Stimulated activated CD4-positive, alpha-beta T cell treated with anti-CD3 and anti-CD28 coated beads, TNF-alpha, amount 100 ng/mL, for 48 hours (primary cell): ENCODE measurements at places on chromosomes 3 and 15.

- DNase-seq, result no peak
These were observed 2.9 kb downstream of the ESYT3 start for GRCh38 chr3:138437281-138437680.

- no peak for DNase-seq
These were observed 176.5 kb upstream of the LYSMD4 start for GRCh38 chr15:99909592-99910295.

DNA sequence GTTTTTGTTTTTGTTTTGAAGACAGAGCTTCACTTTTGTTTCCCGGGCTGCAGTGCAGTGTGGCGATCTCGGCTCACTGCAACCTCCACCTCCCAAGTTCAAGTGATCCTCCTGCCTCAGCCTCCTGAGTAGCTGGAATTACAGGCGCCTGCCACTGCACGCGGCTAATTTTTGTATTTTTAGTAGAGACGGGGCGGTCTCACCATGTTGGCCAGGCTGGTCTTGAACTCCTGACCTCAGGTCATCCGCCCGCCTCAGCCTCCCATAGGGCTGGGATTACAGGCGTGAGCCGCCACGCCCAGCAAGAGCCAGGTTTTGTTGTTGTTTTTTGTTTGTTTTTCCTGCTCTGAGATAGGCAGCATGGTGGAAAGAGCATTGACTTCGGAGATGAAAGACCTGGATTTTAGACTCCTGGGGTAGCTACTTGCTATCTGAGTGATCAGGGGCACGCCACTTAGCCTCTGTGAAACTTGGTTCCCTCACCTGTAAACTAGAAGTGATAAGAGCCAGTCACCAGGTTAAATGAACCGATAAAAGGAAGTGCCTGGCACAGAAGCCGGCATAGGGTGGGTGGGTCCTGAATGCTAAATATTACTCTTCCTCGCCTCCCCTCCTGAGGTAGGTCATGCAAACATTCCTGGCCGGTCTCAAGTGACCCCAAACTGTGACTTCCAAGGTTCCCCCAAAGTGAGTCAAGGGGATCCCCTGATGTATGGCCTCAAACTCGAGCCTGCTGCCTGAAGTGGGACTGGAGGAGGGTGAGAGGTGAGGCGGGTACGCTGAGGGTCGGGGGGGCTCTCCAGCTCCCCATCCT is 62.9 kb upstream of the MCF2L2 start:
- DNase-seq, result no peak

DNA sequence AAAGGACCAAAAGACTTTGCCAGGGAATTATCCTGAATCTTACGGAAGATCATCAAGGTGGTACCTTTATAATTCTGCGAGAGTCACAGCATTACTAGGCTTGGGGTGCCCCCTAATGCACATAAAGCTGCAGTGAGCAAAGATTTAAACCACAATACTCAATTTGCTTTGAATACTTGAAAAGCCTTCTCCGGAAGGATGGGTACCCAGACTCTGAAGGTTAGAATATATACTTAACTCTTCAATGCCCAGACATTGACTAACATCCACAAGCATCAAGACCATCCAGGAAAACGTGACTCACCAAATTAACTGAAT is 117.8 kb upstream of the KCNH8 start:
- no peak for DNase-seq

- DNase-seq, result no peak
These were observed 40.8 kb downstream of the RHCG start for GRCh38 chr15:89455535-89455934.

DNA sequence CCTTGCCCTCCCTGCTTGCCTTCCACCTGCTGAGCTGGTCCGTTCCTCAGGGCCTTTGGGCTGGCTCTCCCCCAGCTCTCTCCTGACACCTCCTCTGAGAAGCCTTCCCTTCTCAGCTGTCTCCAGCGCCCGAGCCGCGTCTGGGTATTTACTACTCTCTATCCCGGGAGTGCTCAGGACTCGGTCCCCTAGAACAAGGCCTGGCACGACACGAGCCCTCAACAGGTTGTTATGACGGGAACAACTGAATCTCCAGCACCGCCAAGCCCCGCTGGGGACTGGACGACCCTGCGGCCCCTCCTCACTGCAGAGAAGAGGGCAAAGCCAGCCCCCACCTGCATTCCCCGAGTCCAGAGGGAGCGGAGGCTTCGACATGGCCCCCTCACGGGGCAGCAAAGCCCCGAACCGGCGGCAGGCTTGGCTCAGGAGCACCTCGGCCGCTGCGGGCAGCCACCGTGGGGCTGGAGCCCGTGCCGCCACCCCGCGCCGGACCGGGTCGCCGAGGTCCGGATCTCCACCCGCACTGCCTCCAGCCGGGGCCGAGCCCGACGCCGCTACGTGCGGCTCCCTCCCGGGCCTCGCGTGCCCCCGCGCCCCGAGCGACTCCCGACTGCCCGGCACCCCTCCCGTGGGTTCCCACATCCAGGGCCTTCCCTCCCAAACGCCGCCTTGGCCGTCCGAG is 792 bp downstream of the TPRA1 start:
- DNase-seq, result no peak

GRCh38 chr3:59300733-59301132 is 250.9 kb upstream of the CFAP20DC start:
- DNase-seq, result no peak

DNA sequence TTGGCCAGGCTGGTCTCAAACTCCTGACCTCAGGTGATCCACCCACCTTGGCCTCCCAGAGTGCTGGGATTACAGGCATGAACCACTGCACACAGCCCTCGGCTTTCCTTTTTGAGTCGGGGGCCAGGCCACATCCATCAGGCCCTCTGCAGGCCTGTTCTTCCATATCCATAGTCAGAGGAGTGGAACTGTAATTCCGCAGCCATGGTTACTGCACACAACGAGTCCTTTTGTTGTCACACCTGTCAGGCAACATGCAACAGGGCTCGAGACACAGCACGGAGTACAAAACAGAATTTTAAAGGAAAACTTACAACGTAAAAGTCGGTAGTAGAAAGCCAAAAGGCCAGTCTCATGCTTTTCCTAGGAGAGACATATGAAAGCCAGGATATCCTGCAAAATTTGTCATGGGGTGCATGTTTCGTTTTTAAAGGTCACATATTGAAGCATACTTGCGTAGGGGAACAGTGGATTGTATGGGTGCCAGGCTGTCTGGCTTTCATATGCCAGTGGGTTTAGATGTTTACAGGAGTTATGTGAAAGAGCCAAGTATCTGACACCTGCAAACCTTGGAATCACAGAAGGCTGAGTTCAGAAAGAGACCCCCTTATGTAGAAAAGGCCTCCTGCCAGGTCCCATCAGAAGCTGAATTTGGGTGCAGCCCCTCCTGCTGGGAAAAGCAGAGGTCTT is 63.2 kb upstream of the LPP start:
- no peak for DNase-seq

DNA sequence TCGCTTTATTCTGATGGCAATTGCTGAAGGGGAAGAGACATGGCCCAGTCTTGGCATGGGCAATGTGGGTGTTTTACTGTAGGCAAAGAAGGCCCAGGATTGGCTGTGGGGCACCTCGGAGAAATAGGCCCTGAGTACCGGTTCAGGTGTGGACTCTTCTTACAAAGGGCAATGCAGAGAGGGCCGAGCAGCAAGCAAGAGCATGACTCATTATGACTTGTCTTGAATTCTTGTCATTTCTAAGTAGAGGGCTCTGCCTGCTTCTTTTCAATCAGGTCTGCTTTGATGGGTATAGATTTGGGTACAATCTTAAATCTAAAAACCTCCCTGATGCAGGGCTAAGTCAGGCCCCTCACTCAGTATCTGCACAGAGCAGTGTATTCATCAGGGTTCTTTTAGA is 14.8 kb upstream of the BUB1B start:
- DNase-seq, result no peak

DNA sequence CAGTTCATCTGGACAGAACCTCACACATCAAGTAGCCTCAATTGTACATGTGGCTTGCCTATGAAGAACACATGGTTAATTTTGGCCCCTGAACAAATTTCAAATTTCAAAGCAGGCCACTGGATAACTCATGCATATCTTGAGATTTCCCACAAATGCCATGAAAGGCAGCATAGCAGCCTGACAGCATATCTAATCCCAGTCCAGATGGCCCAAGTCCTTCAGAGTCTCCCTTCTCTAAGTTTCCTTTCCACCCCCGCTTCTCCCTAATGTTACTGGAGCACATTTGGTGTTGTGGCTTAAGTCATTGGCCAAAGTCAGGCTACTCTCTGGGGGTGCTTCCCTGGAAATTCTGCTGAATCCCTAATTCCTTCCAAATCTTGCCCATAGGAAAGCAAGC is 53.8 kb upstream of the COL6A6 start:
- DNase-seq, result no peak

- DNase-seq, result no peak
These were observed 47.8 kb upstream of the CTSH start for GRCh38 chr15:78992416-78993256.

- no peak for DNase-seq
These were observed 3.3 kb downstream of the CRYBG3 start for GRCh38 chr3:97825101-97825500.

GRCh38 chr15:58926823-58927222 is 6.7 kb downstream of the SLTM start:
- DNase-seq, result no peak

- no peak for DNase-seq
These were observed 13.2 kb upstream of the CNTN6 start for GRCh38 chr3:1079662-1080061.

DNA sequence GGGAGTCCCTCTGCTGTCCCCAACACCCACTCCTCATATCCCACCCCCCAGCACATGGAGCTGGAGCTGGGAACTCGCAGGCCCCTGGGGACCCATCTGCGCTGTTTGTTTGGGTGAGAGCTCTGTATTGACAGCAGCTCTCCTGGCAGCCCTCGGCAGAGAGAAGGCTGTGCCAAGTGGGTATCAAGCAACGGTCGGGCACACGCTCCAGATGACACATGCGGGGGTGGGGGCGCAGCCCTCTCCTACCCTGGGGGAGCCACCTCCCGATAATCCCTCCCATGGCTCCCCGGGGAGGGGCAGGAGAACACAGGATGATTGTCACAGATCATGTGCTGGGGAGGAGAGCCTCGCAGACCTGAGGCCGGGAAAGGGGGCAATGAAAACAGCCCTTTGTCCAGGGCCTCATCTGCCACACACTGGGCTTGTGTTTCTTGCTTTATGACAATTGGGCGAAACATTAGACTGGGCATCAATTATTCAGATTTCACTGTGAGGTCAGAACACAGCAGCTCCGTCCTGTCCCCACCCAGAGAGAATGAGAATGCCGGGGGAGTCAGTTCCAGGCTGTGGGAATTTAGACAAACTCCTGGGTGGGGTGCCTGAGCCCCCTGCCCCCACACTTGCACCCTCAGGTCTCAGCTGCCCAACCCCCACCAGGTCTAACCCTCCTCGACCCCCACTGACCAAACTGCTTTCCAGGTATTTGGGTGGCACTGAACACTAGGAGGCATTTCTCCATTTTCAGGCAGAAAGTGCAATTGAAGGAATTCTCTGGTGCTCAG is 46.4 kb upstream of the KLF13 start:
- no peak for DNase-seq

DNA sequence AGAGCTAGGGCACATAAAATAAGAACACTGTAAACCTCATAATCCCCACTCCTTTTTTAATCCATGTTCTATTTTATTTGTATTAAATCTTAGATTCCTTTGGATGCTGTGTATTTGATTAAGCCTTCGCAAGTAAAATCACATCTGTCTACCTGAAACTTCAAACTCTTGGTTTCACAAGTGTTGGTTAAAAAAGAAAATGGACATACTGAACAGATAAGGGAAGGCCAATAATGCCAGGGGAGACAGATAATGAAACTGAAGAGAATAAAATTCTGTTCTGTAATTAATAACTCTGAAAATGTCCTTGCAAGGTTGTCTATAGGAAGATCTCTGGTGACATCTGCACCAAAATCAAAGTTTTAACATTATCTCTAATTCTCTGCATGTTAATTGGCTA is 114.2 kb downstream of the ULK4 start:
- no peak for DNase-seq

DNA sequence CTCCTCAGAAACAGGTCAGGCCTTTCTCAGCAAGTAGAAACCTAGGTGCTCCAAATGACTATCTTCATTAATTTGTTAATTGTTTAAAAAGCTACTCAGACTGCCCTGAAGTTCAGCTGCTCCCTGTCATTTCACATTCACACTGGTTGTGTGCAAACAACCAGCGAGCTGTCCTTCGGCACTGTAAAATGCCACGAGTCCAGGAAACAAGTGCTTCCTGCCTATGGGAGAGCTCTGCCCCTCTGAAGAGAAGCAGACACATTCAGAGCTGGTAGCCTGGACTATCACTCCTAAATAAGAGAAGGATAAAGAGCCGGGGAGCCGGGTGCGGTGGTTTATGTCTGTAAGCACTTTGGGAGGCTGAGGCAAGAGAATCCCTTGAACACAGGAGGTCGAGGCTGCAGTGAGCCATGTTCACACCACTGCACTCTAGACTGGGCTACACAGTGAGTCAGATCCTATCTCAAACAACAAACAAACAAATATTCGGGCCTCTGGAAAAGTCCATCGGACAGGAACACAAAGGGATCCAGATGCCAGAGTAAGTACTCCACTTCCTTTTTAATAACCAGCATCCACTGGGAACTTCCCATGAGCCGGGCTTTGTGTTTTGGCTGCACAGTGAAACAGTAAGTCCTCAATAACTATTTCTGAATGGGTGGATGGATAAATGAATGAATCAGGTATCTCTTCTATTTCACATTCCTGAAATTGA is 114.4 kb upstream of the WNT5A start:
- DNase-seq, result no peak

GRCh38 chr3:137762674-137763593 is 1.2 kb upstream of the SOX14 start:
- no peak for DNase-seq

- no peak for DNase-seq
These were observed 175.9 kb downstream of the PDZRN3 start for GRCh38 chr3:73448761-73449301.

- DNase-seq, result no peak
These were observed 4.8 kb downstream of the TTBK2 start for GRCh38 chr15:42915654-42916315.

DNA sequence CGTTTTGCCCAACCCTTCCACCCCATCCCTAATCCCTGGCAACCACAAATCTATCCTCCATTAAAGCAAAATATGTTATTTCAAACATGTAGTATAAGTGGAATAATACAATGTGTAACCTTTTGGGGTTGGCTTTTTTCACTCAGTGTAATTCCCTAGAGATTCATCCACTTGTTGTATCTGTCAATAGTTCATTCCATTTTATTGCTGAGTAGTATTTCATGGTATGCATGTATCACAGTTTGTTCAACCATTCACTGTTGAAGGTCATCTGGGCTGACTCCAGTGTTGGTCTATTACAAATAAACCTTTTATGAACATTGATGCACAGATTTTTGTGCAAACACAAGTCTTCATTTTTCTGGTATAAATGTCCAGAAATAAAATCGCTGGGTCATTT is 38.8 kb downstream of the BSN start:
- no peak for DNase-seq

GRCh38 chr15:81337713-81338157 is 13.8 kb upstream of the STARD5 start:
- no peak for DNase-seq

- DNase-seq, result no peak
These were observed 44.6 kb downstream of the CCDC54 start for GRCh38 chr3:107421881-107422280.

- peak; percentile 23 for DNase-seq
These were observed 23.2 kb downstream of the SPTBN5 start for GRCh38 chr15:41870689-41871081.

- no peak for DNase-seq
These were observed 75.6 kb upstream of the CHRNB4 start for GRCh38 chr15:78716651-78717050.

- no peak for DNase-seq
These were observed 92.4 kb upstream of the LRRFIP2 start for GRCh38 chr3:37266809-37267208.

- no peak for DNase-seq
These were observed 28.6 kb upstream of the SH3BP5 start for GRCh38 chr3:15360788-15361493.

- DNase-seq, result no peak
These were observed 19.5 kb upstream of the BSN start for GRCh38 chr3:49534581-49535441.
